ENCODE measurements at places on chromosomes 2 and 18.

DNA sequence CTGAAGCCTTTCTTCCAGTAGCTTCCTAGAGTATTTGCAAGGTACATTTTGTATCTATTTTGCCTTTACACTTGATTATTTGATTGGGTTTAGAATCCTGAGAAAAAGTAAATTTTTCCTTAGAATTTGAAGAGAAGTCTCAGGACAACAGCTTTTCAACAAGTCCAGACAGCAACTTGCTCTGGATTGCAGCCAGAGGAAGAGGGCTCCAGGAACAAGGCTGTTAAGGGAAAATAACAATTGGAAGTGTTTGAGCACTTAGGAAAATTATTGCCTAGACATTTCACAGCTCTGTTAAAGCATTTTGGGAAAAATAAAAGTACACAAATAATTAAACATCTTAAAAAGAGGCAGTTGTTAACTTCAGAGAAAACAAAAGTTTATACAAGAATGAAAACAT lies 58.3 kb upstream of the RAPGEF4 start:
- peak; percentile 36 for DNase-seq

DNA sequence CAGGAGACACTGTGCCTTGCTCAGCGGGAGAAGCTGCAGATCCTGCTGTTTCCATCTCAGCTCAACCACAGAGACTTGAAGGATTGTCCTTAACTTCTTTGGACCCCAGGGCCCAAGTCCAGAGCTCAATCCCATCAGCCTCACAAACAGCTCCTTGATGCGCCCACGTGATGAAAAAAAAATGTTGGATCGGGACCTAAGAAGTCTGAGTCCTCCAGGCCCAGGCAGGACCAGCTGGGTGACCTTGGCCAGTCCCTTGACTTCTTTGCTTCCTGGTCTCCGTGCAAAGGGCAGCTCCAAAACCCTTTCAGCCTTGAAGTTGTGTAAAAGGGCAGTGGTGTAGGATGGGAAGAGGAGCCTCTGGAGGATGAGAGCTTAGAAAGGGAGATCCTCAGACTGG lies 175.5 kb downstream of the ZFP36L2 start:
- DNase-seq = no peak

- peak; percentile 79 for DNase-seq
These were observed 201.7 kb downstream of the PTH2R start for GRCh38 chr2:208608122-208608835.

- DNase-seq = no peak
These were observed 941 bp downstream of the ZAP70 start for GRCh38 chr2:97714084-97714949.

GRCh38 chr2:118883792-118884191 lies 36.3 kb upstream of the EN1 start:
- DNase-seq = no peak

DNA sequence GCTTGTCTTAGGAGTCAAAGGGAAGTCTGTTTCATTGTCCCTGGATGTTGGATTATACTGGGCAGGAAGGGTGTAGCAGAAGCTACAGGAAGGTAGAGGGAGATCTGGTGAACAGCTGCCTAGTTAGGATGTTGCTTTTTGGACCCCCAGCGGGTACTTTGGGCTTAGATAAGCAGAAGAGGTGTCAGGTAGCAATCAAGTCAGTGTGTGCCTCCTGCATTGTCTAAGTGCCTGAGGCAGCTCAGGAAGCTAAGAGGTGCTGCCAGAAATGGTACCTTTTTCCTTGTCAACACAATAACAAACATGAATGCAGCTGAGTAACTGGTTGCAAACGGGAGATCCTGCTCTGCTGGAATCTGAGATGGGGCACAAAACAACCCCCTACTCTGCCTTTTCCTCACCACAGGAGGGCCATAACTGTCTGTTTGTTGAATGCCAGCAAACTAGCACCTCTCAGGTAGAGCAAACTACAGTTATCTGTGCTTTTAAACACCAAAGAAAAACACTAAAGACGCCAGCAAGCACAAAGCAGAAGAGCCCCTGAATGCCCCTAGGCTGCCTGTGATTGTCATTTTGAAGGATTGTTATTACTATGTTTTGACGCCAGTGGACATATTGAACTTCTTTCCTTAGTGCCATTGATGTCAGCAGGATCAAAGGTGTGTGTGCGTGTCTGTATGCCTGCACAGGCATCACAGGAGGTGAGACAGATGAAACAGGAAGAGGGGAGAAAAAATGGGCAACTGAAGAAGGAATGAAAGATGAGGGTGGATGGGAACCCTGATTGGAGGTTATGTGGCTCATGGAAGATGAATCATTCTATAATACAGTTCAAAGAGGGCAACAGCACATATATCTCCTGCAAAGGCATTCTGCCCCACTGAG lies 151.4 kb downstream of the ETAA1 start:
- no peak for DNase-seq

DNA sequence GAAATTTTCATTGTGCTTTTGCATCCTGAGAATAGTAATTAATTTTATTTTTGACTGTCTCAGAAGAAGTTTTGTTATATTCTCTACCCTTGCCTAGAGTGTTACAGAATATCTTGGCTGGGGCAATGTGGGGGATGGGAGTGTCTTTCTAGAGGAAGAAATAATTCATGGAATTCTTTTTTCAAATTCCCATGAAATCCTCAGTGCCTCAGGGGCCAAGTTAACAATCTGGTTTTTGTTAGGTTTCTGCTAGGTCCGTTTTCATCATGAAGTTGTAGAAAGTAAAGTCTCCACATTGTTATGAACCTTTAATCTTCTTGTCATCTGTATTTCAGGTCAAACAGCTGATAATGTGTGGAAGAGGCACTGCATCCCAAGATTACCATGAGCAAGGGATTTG lies 145.6 kb upstream of the GYPC start:
- no peak for DNase-seq

GRCh38 chr18:61955644-61956043 lies 62.8 kb upstream of the RNF152 start:
- DNase-seq = no peak

- DNase-seq = peak; percentile 42
These were observed 13.2 kb upstream of the DNAJC27 start for GRCh38 chr2:24984912-24985311.

GRCh38 chr18:10745971-10746370 lies 220.1 kb downstream of the NAPG start:
- no peak for DNase-seq

- no peak for DNase-seq
These were observed 473.5 kb downstream of the TNS1 start for GRCh38 chr2:217529271-217529670.

GRCh38 chr2:85712849-85713612 lies 18.9 kb downstream of the GNLY start:
- DNase-seq = no peak

Data from NCI-H446 treated with DMSO at 0.1 percent for 48 hours (cell line).